Activated CD8-positive, alpha-beta memory T cell treated with anti-CD3 and anti-CD28 coated beads for 4 hours (primary cell): ENCODE measurements at places on chromosomes 13 and 19.

DNA sequence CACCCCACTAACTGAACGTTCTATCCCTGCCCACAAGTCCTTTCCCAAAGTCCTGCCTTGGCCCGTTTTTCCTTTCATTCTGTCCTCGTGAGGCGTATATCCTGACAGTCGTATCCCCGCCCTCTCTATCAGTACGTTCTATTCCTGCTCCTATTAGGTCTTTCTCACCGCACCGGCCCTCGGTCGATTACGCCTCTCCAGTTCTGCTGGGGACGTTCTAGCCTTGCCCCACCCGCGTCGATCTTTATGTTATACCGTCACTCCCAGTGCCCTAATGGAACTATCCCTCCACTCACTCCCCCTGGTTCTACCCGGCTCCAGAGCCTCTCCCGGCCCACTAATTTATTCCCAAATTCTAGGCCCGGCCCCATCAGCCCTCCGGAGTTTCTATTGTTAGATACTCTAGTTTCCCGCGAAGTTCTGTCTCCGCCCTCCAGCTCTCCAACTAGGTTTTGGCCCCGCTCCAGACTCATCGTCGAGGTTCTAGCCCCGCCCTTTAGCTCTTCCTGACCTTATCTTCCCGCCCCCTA, 2.0 kb downstream of the PLAUR start:
- no peak for DNase-seq

- no peak for DNase-seq
Measured at GRCh38 chr19:31290931-31291590, 58.2 kb downstream of the TSHZ3 start.

DNA sequence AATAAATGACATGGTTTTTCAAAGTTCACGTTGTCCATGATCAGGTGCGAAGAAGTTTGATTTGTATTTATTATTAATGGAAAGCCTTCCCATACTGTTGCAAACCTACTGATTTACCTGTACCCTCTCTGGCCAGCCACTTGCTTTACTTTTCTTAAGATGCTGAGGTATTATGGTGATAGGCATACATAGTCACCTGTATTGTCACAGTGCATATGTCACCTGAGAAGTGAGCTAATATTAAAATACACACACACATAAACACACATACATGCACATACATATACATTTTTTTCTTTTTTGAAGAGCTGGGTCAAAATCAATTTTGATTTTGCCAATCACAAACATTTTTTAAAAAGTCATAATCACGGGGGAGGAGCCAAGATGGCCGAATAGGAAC, 72.1 kb downstream of the RNASEH2B start:
- DNase-seq, result no peak

DNA sequence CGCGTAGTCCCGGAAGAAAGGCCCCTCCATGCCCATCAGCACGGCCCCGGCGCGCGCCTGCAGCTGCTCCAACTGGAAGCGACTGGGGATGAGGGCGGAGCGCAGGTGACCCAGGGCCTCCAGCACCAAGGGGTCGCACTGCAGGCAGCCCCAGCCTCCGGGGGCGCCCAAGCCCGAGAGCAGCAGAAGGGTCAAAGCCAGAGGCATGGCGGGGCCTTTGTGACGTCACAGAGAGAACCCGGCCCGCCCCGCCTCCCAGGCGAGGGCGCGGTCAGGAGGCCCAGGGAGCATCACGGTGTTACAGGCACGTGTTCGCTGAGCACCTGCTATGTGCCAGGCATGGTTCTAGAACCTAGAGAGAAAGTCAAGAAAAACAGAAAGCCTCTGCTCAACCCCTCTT, at the start of gene IZUMO2:
Gene IZUMO2 (minus strand): TSS at position 294 of the 400 bp plus-strand sequence. CDS start 87 bp downstream, at position 207.
- no peak for DNase-seq

DNA sequence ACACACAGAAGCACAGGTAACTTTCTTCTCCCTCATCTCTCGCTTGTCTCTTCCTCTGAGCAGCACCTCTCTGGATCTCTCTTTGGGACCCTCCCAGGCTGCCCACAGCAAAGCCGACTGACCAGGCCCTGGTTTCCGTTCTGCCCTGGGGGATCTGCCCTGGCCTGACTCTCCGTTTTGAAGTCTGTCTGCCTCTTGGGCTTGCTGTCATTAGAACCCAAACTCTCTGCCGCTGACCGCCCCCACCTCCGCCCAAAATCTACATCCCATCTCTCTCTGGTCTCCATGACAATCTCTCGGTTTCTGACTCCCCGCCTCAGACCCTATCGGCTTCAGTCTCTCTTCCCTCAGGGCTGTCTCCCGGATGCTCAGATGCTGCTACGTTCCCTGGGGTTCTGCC, 6.9 kb downstream of the KCNC3 start:
- no peak for DNase-seq

- no peak for DNase-seq
Measured at GRCh38 chr19:28075229-28075628, 1137.7 kb downstream of the UQCRFS1 start.

DNA sequence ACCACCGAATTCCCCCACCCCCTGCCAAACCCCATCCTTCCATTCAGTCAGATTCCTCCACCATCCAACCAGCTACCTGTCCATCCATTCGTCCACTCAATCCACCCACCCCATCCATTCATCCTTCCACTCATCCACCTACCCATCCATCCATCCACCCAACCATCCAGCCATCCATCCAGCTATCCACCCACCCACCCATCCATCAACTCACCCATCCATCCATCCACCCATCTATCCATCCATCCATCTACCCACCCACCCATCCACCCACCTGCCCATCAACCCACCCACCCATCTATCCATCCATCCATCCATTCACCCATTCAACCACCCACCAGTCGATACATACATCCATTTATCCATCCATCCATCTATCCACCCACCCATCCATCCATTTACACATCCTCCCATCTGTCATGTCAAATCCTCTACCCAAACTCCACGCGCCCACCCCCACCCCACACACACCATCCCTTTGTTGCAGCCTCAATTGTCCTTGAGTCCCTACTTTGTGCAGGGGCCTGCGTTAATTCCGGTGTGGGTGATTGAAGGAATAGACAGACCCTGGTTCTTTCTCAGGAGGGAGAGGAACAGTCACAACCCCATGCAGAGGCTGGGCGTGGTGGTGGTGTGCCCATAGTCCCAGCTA, 5.3 kb upstream of the SLC5A5 start:
- DNase-seq, result no peak

DNA sequence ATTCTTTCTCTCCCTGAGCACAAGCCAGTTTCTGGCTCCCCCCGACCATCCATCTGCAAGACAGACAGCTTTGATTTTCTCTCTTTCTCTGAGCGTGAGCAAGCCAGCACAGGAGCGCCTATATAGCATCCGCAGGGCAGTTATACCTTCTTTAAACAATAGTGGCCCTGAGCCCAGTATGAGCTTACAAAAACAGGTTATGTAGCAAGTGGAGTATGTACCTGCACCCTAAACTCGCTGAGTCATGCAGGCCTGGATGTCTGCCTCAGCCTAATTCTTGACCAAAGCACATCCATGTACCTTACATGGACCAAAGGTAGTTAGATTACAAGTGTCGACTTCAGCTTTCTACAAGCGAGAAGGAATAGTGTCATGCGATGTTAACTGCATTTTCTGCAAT, 61.7 kb downstream of the RAP2A start:
- DNase-seq, result no peak

DNA sequence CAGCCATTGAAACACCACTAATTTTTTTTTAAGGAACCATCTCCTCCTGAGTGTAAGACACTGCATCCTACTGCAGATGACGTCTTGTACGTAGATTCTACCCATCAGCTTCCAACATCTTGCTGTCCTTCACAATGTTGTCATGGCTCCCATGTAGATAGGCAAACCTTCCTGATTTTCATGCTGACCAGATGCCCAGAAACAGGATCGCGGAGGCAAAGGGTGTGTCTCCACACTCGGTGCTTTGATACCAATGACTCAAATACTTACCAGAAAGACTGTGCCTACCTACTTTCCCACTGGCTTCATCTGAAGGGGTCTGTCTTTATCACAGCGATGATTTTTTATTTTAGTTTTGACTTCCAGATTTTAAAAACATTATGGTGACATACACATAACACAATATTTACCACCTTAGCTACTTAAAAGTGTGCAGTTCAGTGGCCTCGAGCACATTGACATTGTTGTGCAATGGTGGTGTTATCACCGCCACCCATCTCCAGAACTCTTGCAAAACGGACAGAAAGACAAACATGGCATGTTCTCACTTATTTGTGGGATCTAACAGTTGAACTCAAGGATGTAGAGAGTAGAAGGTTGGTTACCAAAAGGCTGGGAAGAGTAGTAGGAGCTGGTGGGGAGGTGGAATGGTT, 94.0 kb upstream of the PEG3 start:
- DNase-seq, result no peak

DNA sequence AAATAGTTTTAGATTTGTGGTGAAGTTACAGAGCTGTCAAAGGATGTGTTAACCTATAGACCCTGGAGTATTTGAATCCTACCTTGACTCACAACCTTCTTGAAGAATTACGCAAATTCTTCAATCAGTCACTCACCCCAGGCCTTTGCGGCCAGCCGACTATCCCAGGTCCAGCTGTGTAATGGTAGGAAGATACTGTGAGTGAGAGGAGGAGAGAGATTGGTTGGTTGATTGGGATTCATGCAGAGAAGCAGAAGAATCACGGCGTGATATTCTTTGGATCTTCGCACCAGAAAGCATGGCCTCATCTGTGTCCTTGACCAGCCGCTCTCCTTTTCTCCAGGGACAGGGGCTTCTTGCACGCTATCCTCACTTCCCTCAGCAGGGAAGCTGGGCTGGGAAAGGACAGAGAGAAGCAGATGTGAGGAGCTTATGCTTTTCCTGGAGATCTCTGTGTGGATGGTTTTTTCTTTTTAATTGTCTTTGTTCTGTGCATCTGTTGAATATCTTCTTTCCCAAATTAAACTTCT, 249.1 kb downstream of the GGACT start:
- DNase-seq, result no peak

GRCh38 chr19:30784850-30785457, 412.8 kb downstream of the ZNF536 start:
- peak; percentile 20 for DNase-seq

DNA sequence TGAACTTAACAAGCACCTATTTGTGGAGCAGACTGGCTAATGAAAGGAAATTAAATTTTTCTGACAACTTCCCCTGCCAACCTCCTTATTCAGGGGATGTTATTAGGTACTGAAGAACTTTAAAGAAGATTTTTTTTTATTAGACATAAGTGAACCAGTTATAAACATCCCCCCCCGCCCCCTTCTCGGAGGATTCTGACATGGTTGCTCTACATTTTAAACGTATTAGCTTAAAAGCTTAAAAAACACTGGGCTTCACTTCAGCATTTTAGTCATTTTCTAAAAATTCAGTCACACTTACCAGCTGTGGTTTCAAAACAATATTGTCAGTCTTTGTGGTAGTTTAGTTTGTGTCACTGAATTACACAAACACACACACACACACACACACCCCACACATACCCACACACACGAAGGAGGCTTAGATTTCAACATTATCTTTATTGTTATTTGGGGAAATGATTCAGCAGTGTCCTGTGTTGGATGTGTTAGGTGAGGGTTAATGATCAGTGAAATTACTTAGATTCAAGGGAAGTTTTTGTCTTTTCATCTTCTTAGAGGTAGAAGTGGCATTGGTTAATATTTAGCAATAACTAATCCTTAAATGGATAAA, 145.7 kb downstream of the PCCA start:
- DNase-seq, result no peak

DNA sequence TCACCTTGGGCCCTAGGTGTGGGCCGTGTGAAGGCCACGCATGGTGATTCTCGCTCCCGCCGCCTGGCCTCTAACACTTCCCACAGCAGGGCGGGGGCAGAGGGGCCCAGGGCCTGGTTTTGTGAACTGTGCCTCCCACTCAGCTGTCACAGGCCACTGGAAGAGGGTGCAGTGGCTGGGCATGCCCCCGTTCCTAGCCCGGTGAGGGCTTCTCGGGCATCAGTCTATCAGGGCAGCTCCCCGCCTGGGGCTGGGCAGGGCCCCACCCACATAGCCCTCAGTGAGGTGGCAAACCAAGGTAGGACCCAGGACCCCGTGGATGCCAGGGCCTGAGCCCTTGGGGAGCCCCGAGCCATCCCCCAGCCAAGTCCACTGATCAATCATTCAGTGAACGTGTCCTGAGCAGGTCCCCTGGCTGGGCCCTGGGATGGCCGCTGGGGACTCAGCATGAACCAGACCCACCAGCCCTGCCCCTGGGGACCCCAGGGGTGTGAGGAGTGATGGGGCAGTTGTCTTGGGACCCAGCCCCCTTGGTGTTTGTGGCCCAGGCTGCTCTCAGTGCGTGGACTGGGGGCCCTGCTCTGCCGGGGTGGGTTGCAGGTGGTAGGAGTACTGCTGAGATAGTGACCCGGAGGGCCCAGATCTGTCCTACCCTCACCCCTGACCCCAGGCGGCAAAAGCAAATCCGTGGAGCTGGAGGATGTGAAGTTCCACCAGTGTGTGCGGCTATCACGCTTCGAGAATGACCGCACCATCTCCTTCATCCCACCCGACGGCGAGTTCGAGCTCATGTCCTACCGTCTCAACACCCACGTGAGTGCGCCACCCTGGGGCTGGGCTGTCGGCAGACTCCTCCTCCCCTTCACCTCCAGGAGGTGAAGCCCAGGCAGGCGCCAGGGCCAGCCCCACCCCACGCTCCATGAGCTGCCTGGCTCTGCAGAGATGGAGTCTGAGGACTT, 29.4 kb downstream of the AP1M1 start:
- DNase-seq, result no peak

GRCh38 chr13:35979361-35979951, 151.7 kb downstream of the DCLK1 start:
- DNase-seq, result no peak

DNA sequence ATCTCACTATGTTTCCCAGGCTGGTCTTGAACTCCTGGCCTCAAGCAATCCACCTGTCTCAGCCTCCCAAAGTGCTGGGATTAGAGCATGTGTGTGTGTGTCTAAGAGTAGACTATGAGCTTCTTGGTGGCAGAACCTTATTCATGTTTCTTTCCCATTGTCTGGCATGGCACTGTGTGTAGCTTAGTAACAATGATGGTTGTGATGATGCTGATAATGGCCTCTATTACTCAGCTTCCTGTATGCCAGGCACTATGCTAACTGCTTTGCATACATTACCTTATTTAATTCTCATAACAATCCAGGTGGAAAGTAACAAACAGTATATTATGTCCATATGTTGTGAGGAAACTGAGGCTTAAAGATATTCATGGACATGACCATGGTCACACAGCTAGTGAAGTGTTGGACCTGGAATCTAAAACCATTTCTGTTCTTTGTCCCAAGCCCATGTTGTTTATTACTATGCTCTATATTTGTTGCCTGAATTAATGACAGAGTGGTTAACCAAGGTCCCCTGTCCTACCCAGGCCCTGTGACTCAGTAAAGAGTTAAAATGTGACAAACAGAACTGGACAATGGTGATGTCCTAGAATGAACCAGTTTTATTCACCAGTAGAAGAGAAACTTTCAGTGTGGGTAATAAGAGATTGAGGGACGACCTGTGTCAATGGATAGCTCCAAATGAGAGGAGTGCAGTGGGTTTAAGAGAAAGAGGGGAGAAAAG, 109.6 kb downstream of the KLF5 start:
- no peak for DNase-seq

DNA sequence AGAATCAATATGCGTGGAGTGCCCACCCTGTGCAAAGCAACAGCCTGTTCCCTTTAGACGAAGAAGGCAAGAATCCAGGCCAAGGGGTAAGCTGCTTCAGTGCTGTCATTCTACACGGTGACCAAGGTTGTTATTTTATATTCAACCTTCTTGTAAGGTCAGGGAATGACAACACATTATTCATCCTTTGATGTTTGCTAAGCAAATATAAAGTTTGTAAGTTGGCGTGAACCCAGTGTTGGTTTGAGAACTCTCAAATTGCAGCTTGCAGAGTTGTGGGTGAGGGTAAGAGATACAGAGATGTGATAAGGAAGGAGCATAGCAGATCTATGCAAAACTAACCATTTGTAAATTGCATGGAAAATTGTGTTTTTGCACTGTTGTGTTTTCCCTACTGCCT, 436.7 kb downstream of the FGF9 start:
- DNase-seq, result no peak
